ENCODE measurements at places on chromosomes 16 and 17.

GRCh38 chr16:70805380-70805779 lies 4.4 kb upstream of the VAC14 start:
- no peak for DNase-seq

GRCh38 chr16:140175-140857 lies 1.8 kb upstream of the NPRL3 start:
- no peak for DNase-seq

GRCh38 chr16:69709456-69710084 lies 16.8 kb downstream of the NQO1 start:
- peak; percentile 33 for DNase-seq

DNA sequence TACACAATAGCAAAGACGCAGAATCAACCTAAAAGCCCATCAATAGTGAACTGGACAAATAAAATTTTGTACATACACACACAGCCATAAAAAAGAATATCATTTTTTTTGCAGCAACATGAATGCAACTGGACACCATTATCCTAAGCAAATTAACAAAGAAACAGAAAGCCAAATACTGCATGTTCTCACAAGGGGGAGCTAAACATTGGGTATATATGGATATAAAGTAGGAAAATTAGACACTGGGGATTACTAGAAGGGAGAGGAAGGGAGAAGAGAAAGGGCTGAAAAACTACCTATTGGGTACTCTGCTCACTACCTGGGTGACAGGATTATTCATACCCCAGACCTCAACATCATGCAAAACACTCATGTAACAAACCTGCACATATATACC lies 28.2 kb downstream of the ADAMTS18 start:
- no peak for DNase-seq

- no peak for DNase-seq
Observed at GRCh38 chr16:68889508-68890150, 46.3 kb downstream of the TANGO6 start.

- no peak for DNase-seq
Observed at GRCh38 chr16:53433930-53434376, 318 bp upstream of the RBL2 start.
